ENCODE measurements at places on chromosomes 13 and 19. TPM values are rescaled to one million over a fixed set of nuclear protein-coding genes. Genes with fewer than 3 reads are reported as not detected.
A peak's percentile ranks its signal among the peaks of the same experiment; 100 is the strongest.

The PLEKHG2 gene
- total RNA-seq, result 13.0 TPM

The FAM83E gene
- total RNA-seq, result 0.33 TPM

The NPAS1 gene
- 0.09 TPM for total RNA-seq

The IGFLR1 gene
- total RNA-seq, result 12.2 TPM

GRCh38 chr13:24664726-24665409, 15.3 kb upstream of the ATP12A start:
- DNase-seq, result no peak

DNA sequence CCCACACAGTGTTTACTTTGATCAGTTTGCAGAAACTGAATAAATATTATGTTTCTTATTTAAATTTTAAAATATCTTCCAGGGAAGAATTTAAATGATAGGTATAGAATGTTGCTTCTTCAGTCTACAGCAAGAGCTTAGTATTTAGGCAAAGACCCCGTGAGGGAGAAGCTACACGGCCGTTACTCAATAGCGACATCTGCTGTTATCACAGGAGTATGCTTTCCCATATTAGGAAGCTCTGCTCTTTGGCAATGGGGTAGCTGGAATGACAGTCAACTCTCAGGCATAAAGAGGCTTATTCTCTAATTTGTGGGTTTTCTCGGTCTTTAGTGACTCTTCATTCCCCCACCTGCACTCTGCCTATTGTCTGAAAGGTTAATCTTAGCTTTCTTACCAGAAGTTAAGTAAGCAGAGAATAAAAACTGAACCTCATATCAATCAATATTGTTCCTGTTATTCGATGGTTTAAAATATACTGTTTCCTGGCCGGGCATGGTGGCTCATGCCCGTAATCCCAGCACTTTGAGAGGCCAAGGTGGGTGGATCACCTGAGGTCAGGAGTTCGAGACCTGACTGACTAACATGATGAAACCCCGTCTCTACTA, 13.2 kb upstream of the LHFPL6 start:
- DNase-seq, result peak; percentile 37

DNA sequence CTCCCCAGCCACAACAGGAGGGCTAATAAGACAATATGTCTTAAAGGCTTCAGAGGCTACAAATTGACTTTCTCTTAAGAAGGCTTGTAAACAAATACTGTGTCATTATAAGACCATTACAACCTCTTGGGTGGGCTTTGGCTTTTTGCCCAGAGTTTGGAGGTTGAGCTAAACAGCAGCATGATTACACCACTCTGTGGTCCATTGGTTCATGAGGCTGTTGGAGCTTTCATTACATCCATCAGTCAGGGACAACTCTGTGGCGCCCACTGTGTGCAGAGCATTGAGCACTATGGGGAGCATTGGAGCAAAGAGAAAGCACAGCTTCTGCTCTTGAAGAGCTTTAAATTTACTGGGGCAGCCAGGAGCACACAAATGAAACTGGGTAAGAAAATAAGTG, 75.9 kb downstream of the TNFSF11 start:
- no peak for DNase-seq

GRCh38 chr19:54523403-54523802, 20.8 kb downstream of the LAIR2 start:
- DNase-seq, result no peak

GRCh38 chr13:110817143-110817542, 97.7 kb downstream of the ANKRD10 start:
- no peak for DNase-seq

DNA sequence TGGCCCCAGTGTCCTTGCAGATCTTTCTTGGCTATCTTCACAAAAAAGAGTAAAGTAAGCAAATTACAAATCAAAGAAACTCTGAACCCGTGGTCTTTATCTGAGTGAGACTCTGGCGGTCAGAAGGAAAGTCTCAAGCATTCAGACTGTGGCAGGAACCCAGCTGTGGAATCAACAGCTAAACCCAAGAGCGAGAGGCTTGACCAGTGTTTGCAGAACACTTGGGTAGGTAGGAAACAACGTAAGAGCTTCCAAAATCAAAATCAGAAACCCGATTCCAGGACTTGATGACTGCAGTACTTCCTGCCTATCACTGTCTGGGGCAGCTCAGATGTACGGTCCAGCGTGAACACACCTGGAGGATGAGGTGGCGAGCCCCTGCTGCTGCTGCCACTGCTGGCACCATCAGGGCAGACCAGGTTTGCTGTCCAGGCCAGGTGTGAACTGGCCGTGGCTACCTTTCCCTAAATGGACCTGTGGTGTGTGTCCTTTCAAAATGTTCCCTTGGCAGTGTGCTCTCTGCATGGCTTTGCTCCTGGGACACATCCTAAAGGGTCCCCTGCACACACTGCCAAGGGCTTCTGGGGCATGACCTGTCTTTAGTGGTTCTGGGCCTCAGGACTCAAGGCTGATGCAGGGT, 9.5 kb downstream of the TUBA3C start:
- DNase-seq, result no peak

DNA sequence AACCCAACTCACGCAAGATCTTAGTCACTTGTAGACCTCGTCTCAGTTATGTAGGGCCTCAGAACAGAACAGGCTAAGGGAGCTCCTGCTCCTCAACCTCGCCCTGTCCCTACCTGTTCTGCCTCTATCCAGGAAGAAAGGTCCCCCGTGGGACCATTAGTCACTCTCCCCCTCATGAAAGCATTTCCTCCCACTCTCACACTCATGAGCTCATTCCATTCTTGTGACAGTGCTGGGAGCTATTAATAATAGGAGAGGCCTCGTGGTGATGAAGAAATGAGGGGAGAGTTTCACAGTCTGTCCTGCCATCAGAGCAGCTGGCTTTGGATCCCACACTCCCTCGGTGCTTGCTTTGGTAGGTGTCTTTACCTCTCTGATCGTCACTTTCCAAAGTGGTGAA, 10.2 kb downstream of the PPP2R1A start:
- DNase-seq, result no peak

DNA sequence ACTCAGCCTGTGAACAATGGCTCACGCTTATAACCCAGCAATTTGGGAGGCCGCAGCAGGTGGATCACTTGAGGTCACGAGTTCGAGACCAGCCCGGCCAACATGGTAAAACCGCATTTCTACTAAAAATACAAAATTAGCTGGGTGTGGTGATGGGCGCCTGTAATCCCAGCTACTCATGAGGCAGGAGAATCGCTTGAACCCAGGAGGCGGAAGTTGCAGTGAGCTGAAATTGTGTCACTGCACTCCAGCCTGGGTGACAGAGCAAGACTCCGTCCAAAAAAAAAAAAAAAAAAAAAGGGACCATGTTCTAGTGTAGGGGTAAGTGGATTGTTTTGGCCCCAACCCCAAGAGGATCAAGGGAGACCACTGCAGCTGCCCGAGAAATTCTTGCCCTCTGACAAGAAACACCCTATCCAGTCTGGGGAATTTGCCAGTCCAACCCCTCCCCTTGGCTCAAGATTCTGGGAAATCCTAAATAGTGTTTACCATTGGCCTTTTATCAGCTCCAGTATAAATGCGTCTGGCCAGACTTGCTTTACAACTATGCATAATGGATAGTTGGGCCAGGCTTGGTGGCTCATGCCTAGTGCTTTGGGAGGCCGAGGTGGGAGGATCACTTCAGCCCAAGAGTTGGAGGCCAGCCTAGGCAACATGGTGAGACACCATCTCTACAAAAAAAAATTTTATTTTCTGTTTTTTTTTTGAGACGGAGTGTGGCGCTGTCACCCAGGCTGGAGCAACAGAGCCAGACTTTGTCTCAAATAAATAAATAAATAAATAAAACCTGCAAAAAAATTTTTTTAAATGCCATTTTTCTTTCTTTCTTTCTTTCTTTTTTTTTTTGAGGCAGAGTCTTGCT, 5.1 kb upstream of the DHDH start:
- DNase-seq, result no peak

The VSIG10L gene
- total RNA-seq, result 0.42 TPM
